ENCODE measurements at places on chromosomes 3 and 15. TPM values are rescaled to one million over a fixed set of nuclear protein-coding genes. Genes with fewer than 3 reads are reported as not detected.

DNA sequence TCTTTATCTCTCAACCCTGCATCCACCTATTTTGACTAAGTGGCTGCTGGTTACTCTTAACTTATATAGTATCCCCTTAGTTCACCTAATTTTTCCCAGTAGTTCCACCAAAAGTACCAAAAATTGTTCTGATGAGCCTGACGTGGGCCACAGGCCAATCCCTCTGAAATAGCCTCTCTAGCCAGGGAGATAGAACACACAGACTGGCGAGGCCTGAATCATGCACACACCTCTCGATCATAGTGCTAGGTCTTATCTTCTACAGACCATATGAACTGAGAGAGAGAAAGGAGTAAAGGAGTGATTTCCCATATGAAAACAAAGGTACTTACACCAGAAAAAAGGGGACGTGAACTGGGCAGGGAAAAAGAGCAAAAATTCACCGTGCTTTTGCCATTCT is 72.5 kb upstream of the ADAMTS9 start:
- H3K36me3 ChIP-seq, result no peaks in the 10 kb centered on the region
- H3K4me3 ChIP-seq, result no peak overlapping the region
- no peak overlapping the region for H3K27ac ChIP-seq
- DNase-seq, result no peak
- H3K27me3 ChIP-seq, result no peaks in the 10 kb centered on the region

- no peaks in the 10 kb centered on the region for H3K27me3 ChIP-seq
- H3K27ac ChIP-seq, result no peak overlapping the region
- H3K4me1 ChIP-seq, result no peaks in the 10 kb centered on the region
- no peak overlapping the region for H3K4me3 ChIP-seq
These were observed 74.7 kb downstream of the ZBBX start for GRCh38 chr3:167305340-167305890.

The SATB1 gene
- 25.2 TPM for total RNA-seq

- no peak overlapping the region for H3K27ac ChIP-seq
- no peak for DNase-seq
- H3K27me3 ChIP-seq, result no peaks in the 10 kb centered on the region
- H3K36me3 ChIP-seq, result no peaks in the 10 kb centered on the region
- H3K4me3 ChIP-seq, result no peak overlapping the region
These were observed 167.6 kb downstream of the PYDC2 start for GRCh38 chr3:191628571-191628970.

- no peak overlapping the region for H3K4me3 ChIP-seq
- no peak overlapping the region for H3K27ac ChIP-seq
- DNase-seq, result peak; percentile 35
- no peaks in the 10 kb centered on the region for H3K4me1 ChIP-seq
These were observed 1161.4 kb downstream of the SI start for GRCh38 chr3:163916596-163917560.

DNA sequence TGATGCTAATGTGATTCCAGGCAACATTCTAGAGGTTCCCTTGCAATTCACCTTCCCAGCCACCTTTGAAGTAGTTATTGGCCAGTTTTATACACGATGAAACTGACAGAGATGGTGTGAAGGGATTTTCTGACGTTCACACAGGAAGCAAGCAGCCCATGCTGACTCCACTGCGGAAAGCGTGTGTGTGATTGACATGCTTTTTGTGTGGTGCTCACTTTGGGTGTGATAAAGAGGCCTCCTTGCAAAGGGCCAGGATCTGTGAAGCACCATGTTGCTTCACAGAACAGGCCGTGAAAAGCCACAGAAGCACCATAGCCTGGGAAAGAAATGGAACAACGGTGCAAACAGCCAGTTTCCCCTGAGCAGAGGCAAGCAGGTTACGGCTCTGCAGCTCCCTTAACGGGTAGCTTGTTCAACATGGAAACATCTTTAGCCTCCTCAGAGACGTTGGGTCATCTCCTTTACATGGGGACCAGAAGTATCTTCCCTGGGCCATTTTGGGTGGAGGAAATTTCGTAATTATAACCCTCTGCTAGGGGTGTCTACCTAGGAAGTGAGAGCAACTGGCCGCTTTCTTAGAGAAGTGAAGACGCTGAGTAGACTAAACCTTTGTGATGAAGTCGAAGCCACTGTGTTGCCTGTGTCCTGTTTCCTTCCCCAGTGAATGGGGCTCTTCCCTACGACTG is 108.5 kb downstream of the APBA2 start:
- no peak overlapping the region for H3K27ac ChIP-seq
- DNase-seq, result no peak
- H3K27me3 ChIP-seq, result no peaks in the 10 kb centered on the region
- H3K4me3 ChIP-seq, result no peak overlapping the region

DNA sequence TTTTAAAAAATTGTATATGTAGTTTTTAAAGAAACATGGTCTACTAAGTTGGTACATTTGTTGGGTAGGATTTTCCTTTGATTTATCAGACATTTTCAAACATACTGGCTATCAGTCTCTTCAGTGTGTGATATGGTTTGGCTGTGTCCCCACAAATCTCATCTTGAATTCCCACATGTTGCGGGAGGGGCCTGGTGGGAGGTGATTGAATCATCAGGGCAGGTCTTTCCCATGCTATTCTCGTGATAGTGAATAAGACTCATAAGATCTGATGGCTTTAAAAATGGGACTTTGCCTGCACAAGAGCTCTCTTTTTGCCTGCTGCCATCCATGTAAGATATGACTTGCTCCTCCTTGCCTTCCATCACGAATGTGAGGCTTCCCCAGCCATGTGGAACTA is 121.9 kb downstream of the ABI3BP start:
- H3K4me3 ChIP-seq, result no peak overlapping the region
- H3K27me3 ChIP-seq, result no peaks in the 10 kb centered on the region
- H3K4me1 ChIP-seq, result no peaks in the 10 kb centered on the region

The OGG1 gene
- total RNA-seq, result 6.5 TPM

GRCh38 chr3:157614896-157615295 is 111.7 kb upstream of the VEPH1 start:
- no peak overlapping the region for H3K27ac ChIP-seq
- no peaks in the 10 kb centered on the region for H3K36me3 ChIP-seq
- DNase-seq, result no peak
- H3K4me3 ChIP-seq, result no peak overlapping the region

The KATNBL1 gene
- total RNA-seq, result 11.3 TPM

DNA sequence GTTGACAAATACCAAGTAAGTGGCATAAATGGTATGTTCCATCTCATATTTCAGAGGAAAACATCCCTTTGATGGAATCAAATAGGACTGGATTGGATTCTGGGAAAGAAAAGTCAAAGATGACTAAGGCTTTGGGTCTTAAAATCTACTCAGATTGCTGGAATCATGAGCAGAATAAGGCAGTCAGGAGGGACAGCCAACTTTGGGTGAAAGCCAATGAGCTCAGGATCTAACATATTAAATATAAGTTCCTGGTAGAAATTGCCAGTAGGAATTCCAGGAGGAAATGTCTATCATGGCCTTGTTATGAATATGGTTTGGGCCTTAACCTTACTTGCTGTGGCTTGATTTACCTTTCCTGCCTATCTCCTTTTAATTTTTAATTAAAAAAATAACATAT is 55.3 kb downstream of the ISL2 start:
- no peaks in the 10 kb centered on the region for H3K36me3 ChIP-seq
- peaks cover 13% of the 10 kb centered on the region for H3K4me1 ChIP-seq
- no peak for DNase-seq
- H3K4me3 ChIP-seq, result no peak overlapping the region
